ENCODE measurements at places on chromosomes 2 and 18.
A peak's percentile ranks its signal among the peaks of the same experiment; 100 is the strongest.

DNA sequence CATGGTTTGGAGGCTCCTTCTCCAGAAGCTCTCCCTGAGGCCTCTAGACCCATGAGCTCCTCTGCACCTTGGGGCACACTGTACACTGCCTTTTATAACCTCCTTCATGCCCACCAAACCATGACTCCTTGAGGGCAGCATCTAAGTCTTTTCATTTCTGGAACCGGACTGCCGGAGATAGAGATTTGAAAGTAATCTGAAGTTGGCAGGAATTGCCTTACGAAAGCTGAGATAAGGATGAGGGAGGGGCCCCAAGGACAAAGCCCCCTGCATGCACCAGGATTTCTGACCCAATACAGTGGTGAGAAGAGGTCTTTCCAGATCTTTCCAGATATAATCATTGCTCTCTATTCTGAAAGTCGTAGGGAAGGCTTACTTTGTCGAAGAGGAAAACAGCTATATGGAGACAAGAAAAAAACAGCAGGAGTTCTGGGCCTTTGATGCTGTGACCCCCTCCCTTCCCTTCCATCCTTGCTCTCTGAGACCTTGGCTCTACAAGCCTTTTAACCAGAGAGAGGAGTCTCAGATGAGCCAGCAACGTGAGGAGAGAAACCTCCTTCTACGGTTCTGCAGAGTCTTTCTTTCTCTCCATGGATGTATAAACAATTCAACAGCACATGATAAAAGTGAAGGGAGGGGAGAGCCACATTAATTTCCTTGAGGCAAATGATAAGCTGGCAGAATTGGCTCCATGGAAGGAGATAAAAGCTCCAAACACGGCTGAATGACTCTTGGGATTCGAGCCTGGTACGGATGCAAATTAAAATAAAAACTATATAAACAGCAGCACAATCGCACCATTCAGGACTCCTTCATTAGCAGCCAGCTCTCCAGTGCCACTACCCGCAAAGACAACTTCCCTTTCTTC is 88.0 kb upstream of the RTN4 start:
- DNase-seq: no peak

GRCh38 chr2:203446071-203446481 is 89.0 kb downstream of the RAPH1 start:
- no peak for DNase-seq

- no peak for DNase-seq
Measured at GRCh38 chr18:3547891-3548615, 98.1 kb downstream of the TGIF1 start.

DNA sequence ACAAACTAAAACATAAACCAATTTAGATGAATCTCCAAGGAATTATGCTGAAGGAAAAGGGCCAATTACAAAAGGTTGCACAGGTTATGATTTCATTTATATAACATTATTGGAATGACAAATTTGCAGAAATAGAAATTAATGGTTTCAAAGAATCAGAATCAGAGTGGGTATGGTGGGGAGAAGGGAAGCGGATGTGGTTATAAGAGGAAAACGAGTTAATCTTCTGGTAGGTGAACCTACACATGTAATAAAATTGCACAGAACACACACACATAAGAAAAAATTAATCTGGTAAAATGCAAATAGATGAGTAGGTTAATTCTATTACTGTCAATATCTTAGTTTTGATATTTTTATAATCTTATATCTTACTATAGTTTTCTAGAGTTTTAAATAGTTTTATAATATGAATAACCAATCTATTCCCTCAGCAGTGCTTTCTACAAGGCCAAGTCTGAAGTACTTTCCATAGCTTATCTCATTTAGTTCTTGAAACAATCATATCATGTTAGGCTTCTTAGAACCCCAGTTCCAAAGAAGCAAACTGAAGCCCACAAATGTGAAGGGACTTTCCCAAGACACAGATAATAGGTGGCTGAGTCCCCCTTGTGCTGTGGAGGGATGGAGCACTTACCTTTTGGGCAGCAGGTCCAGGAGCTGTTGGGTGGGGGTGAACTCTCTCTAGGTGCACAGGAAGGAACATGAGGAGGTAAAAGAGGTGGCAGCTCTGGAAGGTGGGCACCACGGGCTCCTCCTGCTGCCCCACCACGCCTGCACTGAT is 31.5 kb downstream of the ZNF519 start:
- DNase-seq: no peak

- DNase-seq: no peak
Measured at GRCh38 chr18:77071711-77072292, 60.8 kb downstream of the MBP start.

DNA sequence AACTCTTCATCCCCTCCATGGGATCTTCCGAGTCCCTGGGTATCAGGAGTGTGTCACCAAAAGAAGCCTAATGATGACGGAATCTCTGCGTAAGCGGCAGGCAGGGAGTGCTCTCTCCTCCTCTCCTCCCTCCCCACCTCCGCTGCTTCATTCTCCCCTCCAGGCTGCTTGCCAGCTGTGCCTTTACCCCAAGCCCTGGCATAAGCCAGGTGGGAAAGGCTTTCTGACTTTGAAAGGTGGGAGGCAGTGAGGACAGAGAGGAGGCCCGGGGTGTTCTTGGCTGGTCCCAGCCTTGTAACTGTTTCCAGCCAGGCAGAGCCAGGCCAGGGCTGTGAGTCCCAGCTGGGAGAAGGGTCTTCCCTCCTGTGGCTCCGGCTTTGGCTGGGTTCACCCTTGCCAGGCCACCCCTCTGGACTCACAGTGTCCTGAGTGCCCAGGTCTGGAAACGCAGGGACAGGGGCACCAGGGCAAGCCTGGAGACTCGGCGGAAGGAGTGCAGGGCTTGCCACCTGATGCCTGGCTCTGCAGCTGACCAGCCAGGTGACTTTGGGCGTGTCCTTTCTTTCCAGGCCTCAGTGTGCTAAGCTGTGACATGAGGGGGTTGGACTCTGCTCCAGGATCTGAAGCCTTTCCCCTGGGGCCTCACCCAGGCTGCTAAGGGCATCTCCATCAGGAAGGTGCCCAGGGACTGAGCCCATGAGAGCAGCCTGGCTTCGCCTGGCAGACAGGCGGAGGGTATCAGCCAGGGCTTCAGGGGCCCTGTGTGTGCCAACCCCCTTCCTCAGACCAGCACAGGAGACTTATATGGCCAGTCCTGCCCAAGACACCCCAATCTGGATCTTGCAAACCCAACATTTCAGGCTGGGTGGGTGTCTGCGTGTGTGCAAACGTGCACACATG is 32.7 kb upstream of the HPCAL1 start:
- peak; percentile 62 for DNase-seq

DNA sequence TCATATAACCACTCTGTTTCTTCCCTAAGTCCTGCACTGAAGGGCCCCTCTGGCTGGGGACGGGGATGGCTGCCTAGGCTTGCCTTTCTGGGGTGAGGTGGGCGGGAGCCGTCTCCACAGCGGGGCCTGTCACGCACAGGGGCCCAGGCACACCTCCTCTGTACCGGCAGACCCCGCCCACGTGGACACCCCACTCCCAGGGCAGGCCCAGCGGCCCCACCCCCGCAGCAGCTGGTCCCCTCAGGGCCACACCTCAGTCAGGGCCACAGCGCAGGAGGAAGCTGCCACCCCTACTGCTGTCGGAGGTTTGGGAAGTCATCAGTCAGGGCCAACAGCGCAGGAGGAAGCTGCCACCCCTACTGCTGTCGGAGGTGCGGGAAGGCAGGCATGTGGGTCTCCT is 257.6 kb upstream of the RAB6C start:
- peak; percentile 70 for DNase-seq

- DNase-seq: no peak
Measured at GRCh38 chr18:79211844-79212243, 142.7 kb downstream of the ATP9B start.

DNA sequence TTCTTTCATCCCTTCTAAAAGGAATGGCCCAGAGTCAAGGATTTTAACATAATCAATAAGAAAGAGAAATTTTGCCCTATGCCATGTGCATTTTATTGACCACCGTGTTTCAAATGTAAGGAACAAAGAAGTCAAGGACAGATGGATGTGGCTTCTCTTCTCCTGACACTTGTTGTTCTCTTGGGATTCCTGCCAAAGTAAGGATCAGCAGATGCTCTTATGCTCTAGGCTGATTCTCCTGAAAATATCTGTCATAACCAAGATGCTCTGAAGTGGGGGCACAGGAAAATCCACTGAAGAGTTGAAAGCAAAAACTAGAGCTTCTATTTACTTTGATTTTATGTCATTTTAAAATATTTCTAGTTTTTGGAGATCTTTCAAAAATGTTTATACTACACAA is 72.9 kb upstream of the SYT4 start:
- DNase-seq: no peak

- no peak for DNase-seq
Measured at GRCh38 chr18:48027401-48027963, 97.0 kb upstream of the SMAD2 start.

GRCh38 chr2:35891528-35891927 is 464.1 kb upstream of the CRIM1 start:
- no peak for DNase-seq

DNA sequence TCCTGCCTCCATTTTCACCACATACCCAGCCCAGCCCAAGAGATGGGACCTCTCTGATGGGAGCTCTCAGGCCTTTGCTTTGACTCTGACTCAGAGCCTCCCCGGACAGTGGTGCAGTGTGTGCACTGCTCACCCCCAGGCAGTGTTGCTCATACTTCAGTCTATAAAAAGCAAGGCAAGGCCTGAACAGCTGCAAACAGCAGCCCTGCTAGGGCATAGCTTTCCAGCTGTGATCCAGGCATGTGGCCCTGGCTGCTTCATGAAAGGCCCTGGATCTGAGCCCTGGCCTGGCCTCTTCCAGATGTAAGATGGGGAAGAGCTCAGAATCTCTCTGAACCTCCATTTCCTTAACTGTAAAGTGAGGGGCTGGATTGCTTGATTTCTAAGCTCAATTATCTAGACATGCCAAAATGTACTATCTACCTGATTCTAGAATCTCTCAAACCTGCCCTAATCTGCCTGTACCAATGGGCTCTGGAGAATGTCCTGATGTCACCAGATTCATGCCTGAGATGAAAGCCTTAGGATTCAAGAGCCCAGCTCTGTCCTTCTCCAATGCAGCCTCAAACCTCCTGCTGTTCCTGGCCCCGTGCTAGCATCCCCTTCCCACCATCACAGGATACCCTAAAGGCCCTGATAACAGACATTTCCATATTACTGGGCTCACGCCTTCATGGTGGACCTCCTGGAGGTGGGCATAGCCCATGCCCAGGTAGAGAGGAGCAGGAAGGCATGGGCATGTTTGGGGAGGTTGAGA is 206.9 kb downstream of the ARL4C start:
- no peak for DNase-seq

DNA sequence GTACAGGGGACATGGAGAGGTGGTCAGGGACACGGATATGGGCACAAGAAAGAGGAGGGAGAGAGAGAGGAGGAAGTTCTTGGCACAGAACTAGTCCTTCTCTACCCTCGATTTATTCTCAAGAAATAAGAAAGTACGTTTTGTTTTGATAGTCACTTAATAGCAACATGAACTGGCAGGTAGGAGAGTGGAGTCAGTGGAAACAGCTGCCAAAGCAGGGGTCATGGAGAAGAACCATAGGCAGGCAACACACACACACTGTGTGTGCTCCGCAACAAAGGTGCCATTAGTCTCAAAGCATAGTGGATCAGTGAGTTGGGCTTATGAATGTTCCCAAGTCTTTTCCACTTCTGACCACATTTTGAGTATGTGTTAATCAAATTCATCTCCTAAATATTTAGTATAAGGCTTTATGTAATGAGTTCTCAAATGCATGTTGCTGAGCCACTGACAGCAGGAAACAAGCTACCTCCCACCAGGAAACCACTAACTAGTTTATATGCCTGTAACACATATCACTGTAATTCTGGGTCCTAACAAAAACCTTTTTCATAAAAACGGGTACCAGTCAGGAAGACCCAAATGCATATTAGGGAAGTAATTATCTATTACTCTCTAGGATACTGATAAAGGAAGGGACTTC is 41.1 kb downstream of the IWS1 start:
- no peak for DNase-seq

- no peak for DNase-seq
Measured at GRCh38 chr2:85327160-85327821, 498 bp downstream of the TGOLN2 start.

- no peak for DNase-seq
Measured at GRCh38 chr18:6521803-6522418, 107.2 kb upstream of the L3MBTL4 start.

DNA sequence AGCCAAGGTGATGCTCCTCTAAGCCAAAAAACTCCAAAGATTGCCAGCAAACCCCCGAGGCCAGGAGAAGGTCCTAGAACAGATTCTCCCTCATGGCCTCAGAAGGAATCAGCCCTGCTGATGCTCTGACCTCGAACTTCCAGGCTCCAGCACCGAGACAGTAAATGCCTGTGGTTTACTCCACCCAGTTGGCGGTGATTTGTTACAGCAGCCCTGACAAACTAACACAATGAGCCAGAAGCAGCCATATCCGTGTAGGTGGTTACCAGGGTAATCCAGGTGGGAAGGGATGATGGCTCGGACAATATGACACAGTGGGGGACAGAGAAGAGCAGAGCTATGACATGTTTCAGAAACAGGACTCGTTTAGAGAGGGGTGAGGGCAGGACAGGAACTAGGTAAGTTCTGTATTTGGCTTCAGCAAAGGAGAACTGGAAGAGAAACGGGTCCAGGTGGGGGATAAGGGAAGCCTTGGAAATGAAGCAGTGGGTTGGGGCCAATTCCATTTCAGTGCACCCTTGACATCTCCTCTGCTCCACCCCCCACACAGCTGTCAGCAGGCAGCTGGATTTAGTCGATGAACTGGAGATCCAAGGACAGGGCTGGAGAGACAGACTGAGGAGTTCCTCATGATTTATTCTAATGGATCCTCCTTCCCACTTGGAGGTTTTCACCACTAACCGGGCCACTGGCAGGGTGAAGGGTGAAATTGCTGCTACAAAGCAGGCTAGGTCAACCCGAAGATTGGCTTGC is 179.7 kb upstream of the SH3BP4 start:
- no peak for DNase-seq

GRCh38 chr2:28357948-28358667 is 34.5 kb upstream of the FOSL2 start:
- DNase-seq: no peak

DNA sequence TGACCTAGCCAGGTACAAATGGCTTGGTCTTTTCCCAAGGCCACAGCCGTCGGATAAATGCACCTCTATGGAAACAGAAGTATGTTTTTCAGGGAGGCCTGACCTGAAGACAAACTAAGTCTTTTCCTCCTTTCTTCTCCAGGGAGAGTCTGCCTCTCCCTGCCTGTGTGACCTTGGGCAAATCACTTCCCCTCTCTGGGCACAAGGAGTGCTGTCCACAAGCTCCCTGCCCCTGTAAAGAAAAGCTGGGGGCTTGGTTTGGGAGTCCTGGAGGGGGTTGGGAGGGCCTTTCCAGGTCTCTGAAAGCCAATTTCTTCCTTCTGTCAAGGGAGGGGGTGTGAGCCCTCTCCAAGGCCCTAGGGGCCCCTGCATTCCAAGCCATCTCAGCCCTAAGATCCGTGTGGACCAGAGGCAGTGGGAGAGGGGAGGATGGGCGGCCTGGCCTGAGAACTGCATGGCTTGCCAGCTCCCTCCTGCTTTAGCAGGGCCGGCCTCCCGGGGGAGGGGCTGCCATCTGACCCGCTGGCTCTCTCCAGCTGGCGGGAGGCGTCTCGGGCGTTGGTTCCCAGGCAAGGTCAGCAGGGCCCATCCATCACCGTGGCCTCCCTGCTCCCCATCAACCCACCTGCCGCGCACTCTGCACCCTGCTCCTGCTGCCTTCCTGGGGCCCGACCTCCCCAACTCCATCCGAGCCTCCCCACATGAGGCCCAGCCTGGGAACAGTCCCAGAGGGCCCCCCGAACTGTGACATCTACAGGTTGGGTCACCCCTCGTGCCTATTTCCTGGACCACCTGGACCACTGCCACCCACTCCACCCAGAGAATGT is 61.4 kb downstream of the SMAD7 start:
- DNase-seq: no peak

GRCh38 chr2:34602262-34602661 is 1003.2 kb upstream of the FAM98A start:
- no peak for DNase-seq
